ENCODE measurements at places on chromosomes 11 and 22.

- DNase-seq: no peak
Observed at GRCh38 chr11:95764267-95764898, 25.2 kb downstream of the FAM76B start.

DNA sequence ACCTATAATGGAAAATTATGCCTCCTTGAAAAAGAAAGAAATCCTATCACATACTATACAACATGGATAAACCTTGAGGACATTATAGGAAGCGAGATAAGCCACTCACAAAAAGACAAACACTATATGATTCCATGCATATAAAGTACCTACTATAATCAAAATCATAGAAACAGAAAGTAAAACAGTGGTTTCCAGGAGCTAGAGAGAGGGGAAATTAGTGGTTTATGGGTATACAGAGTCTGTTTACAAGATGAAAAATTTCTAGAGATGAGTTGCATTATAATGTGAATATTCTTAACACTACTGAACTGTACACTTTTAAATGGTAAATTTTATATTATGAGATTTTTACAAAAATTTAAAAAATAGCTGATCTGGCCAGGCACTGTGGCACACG lies 40.5 kb upstream of the ARHGAP42 start:
- no peak for DNase-seq

- DNase-seq: no peak
Observed at GRCh38 chr11:61881397-61881796, 9.9 kb downstream of the FADS3 start.

- no peak for DNase-seq
Observed at GRCh38 chr22:27419473-27419872, 382.1 kb downstream of the MN1 start.

- no peak for DNase-seq
Observed at GRCh38 chr11:36193721-36194120, 95.5 kb downstream of the COMMD9 start.

GRCh38 chr11:31045335-31045734 lies 324.2 kb downstream of the DCDC1 start:
- DNase-seq: no peak

DNA sequence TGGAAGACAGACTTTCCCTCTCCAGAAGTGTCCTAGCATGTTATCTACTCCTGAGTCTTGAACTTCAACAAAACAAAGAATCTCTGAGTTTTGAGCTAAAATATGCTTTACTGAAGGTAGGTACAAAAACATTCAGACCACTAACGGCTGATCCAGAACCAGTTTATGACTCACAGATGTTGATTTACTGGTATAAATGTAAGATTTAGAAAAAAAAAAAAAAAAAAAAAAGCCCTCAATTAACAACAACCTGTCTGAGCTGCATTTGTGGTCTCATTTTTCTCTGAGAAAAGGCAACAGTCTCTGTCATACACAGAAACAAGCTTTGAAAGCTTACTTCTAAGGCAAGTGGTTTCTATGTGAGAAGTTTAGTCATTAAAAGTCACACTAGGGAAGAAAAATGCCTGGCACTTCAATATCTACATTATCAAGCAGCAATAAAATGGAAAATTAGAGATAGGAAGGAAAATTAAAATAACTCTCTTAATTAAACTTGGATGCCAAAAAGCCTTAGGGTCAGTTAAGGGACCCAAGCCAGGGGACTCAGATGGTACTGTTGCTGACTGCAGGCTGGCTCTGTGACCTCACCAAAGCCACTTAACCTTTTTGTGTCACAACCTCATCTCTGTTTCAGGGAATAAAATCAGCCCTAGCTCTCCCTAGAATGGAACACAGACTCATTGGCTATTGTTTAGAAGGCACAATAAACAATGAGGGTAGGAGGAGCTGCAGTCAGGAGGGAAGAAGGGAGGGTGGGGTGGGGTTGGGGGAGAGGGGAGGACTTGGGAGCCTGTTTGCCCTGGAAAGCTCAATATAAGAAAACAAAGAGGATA lies 61.7 kb downstream of the ETS1 start:
- no peak for DNase-seq

DNA sequence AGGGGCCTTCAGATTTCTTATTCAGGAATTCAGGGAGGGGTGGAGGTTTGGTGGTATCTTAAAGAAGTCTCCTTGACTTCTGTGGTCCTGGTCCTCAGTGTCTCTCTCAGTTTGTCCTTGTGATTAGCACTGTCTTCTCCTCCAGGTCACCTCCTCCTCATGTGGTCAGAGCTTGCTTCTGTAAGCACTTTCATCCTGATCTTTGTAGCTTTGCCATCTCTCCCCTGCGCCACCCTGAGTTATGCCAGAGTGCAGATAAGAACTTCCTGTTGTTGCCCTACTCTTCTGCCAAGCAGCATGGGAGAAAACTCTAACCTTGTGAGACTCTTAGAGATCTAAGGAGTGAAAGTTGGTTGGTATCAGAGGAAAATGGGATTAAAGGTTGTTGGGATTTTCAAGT lies 30.9 kb downstream of the MICAL2 start:
- no peak for DNase-seq

GRCh38 chr11:118536726-118537125 lies 5.7 kb downstream of the TMEM25 start:
- no peak for DNase-seq

GRCh38 chr11:2305788-2306451 lies 4.1 kb downstream of the TSPAN32 start:
- no peak for DNase-seq

DNA sequence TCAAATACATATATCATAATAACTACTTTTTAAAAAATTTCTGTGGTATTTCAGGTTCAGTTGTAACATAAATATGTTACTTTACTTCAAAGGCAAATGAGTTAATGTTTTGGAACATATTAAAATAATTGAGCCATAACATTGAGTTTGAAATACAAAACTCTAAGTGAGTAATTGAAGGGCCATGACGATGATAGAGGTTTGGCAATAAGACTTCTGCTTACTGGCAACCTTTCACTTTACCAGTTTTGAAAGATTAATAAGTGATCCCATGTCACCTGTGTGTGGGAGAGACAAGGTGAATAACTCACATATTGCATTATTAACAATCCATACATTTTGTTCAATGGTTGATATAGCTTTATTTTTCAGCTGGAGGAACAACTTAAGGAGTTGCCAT lies 144.4 kb downstream of the GRIA4 start:
- no peak for DNase-seq

DNA sequence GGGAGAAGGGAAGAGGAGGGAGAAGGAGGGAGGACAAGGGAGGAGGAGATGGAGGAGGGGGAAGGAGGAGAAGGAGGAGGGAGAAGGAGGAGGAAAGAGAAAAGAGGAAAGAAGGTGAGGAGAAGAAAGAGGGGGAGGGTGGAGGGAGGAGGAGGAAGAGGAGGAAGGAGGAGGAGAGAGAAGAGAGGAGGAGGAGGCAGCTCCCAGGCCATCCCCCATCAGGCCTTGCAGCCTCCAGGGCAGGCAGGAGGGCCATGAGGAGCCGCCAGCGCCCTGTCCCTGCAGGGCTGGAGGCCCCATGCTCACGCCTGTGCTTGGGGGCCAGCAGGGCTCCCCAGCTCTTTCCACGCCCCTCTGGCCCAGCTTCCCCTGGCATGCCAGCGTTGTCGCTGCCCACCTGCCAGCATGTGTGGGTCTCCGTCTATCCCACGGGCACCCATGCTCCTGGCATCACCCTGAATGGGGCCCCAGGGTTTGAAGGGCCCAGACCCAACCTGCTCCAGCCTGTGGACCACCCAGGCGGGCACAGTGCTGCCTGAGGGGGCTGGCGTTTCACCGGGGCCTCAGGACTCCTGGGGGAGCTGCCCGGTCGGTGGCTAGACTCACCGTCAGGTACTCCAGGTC lies 5.2 kb downstream of the TSPAN32 start:
- no peak for DNase-seq

GRCh38 chr11:125141686-125142535 lies 22.6 kb upstream of the PKNOX2 start:
- DNase-seq: no peak

DNA sequence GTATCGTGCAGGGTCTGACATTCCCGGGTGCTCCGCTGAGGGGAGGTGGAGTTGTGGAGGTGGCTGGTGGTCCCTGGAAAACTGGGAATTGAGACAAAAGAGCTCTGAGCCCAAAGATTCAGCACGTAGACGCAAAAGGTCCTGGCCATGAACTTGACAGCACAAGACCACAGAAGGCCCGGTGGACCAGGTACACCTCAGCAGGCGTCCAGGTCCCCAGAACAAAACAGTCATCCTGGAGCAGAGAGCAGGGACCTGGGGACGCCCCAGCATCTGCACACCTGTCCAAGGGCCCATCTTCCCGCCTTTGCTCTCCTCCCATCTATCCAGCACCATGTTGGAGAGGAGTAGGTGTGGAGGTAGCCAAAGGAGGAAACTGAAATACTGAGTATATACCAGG lies 13.8 kb upstream of the MB start:
- no peak for DNase-seq

- no peak for DNase-seq
Observed at GRCh38 chr22:39236321-39237317, 8.2 kb downstream of the PDGFB start.

- DNase-seq: no peak
Observed at GRCh38 chr11:131491503-131491902, 121.1 kb downstream of the NTM start.

DNA sequence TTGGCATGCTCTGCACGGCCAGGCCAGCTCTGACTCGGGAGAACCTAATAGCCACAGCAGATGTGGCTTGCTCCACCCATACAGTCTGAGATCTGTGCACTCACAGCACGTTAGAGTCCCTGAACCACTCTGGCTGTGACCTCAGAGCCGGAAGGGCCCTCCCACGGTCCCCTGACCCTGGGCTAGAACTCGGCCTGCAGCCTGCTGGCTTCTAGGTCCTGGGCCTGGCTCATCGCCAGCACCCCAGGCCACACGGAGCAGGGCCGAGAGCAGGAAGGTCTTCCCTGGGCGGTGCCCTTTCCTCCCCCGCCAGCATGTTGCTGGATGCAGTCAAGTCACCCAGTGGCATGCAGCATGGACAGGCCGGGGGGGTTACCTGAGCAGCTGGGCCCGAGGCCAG lies 35.3 kb upstream of the TTLL12 start:
- DNase-seq: no peak

- no peak for DNase-seq
Observed at GRCh38 chr22:38236786-38237185, 35.0 kb downstream of the MAFF start.

DNA sequence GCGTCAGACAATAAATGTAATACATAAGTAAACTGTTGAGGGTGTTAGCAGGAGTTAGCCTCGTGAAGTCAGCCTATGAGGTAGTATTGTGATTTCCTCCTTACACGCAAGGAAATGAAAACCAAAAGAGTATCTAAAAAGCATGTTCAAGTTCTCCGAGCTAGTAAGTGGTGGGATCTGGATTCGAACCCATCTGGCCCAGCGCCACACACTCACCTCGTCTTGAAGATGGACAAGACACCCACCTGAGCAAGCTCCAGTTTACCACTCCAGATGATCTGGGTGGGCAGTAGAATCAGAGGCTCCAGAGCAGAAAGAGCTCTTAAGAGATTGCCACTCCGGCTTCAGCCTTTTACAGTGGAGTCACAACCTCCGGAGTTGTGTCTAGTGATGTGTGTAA lies 140.3 kb downstream of the PKNOX2 start:
- DNase-seq: no peak

DNA sequence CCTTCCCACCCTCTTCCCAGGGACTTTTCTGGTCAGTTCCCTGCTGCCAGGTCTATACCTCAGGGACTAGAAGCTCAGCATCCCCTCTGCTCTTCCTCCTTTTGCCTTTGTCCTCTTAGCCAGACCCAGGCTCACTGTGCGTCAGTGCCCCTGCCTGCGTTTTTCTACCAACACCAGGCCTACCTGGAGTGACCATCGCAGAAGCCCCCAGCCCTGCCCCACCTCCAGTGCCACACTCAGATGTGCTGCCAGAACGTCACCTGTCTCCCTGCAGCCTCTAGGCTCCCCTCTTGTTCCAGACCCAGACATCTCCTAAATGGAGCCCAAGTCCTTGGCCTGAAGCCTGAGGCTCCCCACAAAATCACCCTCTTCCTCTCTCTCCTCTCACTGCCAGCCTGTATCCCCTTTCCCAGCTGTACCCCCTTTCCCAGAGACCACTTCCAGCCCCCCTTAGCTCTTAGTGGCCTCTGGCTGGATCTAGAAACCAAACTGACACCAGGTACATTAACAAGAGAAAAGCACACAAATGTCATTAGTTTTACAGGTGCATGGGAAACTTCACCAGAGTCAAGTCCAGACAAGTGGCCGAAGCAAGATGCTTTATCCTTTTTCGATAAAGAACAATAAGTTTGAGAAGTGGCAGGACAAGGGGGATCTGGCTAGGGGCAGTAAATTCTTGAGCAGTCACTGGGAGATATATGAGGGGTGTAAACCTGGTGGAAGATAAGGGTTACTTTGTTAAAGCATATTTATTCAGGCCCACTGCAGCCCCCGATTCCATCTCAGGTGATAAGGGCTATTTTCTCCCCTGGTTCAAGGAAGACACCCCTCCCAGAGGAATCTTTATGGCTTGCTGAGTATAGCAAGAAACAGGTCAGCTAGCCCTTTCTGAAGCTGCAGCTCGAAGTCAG lies 61.5 kb downstream of the BCR start:
- no peak for DNase-seq

DNA sequence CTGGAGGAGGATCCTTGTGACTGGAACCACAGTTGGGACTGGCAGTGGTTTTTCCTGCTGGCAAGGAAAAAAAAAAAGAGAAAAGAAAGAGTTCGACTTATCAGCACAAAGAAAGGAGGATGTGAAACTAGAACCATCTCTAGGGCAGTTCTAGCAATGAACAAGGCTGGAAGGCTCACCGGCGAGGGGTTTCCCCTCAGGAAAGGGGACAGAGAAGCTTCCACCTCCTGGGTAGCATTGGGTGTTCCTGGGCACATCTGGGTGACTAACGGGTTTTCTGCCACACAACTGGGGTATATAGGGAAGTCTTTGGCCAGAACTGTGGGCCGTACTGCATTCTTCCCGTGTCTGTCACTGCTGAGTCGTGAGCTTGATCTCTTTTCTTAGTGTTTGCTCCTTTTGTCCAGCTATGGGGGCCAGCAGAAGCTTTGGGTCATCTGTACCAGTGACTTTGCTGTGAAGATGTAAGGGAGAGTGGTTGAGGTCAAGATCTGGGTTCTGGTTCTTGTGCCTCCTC lies 109.4 kb upstream of the OR4B1 start:
- no peak for DNase-seq

DNA sequence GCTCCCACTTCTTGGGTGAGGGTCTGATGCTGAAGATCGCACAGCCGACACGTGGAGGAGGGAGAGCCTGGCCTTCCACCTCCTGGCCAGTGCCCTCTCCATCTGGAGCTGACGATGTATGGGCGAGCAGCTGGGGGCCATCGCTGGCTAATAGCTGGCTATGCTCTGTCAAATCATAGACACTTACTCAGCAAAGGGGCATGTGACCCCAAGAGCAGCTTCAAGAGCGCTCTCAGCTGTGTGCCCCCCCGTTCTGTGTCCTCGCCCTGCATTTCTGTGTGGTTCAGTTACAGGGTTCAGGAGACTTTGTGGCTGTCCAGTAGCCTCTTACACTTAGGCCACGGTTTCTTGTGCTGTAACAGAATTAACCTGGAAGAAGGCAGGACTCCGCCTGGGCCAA lies 26.4 kb downstream of the FBLN1 start:
- DNase-seq: no peak

- DNase-seq: no peak
Observed at GRCh38 chr11:7050191-7050590, 29.9 kb downstream of the NLRP14 start.

GRCh38 chr11:92536883-92537282 lies 312.3 kb downstream of the FAT3 start:
- DNase-seq: no peak

Measured in occipital lobe (tissue), 3 donors.